Activated CD8-positive, alpha-beta memory T cell treated with anti-CD3 and anti-CD28 coated beads for 1 hour (primary cell): ENCODE measurements at places on chromosomes 2 and 18.

DNA sequence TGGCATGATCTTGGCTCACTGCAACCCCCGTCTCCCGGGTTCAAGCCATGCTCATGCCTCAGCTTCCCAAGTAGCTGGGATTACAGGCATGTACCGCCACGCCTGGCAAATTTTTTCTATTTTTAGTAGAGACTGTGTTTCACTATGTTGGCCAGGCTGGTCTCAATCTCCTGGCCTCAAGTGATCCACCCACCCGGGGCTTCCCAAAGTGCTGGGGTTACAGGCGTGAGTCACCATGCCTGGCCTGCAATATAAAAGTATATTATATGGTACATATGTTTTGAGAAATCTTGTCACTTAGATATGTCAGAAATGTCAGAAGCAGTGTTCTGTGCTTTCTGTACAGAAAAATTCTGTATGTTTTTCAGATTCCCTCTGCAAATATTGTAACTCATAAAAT is 19.2 kb upstream of the XPO1 start:
- no peak for DNase-seq

DNA sequence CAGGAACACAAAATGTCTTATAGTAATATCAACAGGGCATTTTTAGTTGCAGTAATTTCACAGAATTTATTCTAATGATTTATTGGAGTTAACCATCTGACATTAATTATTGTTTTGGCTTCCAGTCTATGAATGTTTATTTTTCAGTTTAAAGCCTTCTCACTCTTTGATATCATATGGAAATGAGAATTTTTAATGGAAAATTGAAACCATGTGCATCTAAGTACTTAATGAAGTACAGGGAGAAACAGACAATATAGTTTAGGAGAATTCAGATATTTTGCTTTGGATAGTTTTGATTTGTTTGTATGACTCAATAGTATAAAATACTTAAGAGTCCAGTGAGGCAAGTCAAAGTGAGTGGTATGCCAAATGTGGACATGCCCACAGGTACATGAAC is 126.1 kb downstream of the OLA1 start:
- no peak for DNase-seq

- DNase-seq: no peak
Observed at GRCh38 chr2:26650713-26651469, 9.7 kb upstream of the CIB4 start.

- no peak for DNase-seq
Observed at GRCh38 chr2:230052299-230052698, 16.4 kb downstream of the SLC16A14 start.

GRCh38 chr2:172249986-172250385 is 147.3 kb upstream of the DLX2 start:
- no peak for DNase-seq

DNA sequence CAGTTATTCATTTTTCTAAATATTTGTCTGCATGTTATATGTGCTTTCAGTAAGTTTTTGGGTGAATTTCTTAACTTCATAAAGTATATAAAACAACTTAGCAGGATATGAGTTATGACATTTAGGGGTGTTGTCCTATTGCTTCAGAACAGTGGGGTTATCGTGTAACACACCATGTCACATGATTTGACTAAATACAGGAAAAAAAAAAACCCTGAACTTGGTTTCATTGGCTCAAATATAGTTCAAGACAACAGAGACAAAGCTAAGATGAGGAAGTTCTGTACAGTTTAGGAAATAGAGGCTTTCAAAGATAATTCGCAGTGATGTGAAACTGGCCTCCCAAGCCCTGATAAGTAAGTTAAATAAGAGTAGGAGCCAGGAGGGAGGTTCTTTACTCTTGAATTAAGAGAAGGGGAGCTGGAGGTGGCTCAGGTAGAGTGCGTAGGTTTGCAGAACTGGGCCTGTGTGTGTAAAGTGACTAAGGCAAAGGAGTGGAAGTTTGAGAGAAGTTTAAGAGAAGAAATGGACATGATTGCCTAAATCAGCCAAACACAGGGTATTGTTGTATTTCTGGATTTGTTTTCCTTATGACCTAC is 53.9 kb downstream of the LIMS1 start:
- DNase-seq: no peak

DNA sequence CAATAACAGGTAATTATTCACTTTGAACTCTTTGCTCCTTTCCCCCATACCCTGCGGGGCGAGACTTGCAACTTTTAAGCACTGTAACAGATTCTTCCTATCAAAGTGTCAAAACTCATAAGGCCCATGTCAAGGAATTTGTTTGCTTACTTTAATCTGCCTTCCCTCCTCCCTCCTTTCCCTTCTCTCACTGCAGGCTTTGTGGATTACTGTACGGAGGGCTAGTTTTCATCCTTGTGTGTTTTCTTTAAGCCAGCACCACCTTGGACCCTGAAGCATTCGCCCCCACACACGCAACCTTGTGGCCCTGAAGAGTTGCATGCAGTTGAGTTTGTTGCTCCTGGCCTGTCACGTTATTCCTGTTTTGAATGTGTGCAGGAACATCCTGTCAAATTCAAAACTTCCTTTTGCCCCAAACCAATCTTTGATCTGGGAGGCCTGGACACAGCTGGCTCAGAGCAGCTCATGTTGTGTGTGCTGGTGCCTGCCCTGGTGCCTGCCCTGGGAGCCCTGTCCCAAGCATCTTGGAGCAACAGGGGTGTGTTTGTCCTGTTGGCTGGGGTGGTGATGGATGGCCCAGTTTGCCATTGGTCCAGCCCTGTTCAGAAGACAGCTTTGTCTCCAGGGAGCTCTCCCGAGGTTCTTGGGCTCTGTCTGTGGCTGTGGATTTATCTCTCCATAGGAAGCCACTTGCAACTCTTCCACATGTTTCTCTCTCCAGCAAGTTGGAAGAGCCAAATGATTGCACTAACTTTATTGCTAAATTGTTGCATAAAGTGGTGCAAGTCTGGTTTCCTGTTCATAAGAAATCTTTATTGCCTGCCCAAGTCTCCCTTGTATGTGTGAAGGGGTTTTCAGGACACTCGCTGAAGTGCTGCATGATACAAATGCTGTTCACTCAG is 199.6 kb downstream of the VAPA start:
- DNase-seq: no peak

DNA sequence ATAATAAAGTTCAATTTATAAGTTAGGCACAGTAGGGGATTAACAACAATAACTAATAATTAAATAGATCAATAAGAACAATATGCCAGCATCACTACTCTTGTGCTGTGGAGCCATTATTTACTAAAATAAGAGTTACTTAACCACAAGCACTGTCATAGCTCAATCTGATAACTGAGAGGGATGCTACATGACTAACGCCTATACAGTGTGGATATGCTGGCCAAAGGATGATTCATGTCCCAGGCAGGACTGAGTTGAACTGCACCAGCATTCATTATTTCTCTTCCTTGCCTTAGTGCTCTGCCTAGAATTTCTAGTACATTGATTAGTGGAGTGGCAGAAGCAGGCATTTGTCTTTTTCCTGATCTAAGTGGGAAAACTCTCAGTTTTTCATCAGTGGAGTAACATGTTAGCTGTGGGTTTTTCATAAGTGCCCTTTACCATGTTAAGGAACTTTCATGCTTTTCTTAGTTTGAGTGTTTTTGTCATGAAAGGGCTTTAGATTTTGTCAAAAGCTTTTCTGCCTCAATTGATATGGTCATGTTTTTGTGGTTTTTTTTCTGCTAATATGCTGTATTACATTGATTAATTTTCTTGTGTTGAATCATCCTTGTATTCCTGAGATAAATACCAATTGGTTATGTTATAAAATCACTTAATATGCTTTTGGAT is 21.7 kb downstream of the KIAA1328 start:
- DNase-seq: no peak

- no peak for DNase-seq
Observed at GRCh38 chr2:235545339-235546150, 51.7 kb downstream of the AGAP1 start.

DNA sequence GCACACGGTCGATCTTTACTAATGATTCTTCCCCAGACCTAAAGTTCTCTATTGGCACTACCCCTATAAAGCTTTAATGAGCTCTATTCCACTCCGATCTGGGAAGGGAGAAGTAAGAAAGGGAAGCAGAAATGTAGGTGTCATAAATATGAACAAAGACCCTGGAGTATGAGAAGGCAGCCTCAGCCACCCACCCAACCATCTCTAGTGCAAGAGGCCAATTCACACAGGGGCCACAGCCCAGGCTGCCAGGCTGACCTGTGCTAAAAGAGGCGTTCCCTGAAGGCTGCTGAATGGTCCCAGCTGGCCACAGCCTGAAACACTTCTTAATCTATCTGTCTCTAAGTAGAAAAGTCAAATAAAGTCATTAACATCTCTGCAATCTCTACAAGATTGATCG is 60.1 kb upstream of the ACTR3 start:
- DNase-seq: no peak

DNA sequence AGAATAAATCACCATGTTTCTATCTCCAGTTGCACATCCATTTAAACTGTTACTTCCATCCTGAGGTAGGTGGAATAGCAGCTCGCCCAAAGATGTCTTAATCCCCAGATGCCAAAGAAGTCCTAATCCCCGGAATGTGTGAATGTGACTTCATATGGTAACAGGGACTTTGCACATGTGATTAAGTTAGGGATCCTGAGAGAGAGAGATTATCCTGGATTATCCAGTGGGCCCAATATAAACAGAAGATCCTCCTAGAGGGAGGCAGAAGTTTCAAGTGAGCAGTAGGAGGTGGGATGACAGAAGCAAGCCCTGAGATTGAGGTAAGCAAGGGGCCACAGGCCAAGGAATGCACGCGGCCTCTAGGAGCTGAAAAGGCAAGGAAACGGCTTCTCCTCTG is 19.8 kb downstream of the CREG2 start:
- DNase-seq: no peak

- DNase-seq: no peak
Observed at GRCh38 chr2:176979981-176980710, 232.4 kb upstream of the HNRNPA3 start.
